ENCODE measurements at places on chromosomes 6 and 20.

DNA sequence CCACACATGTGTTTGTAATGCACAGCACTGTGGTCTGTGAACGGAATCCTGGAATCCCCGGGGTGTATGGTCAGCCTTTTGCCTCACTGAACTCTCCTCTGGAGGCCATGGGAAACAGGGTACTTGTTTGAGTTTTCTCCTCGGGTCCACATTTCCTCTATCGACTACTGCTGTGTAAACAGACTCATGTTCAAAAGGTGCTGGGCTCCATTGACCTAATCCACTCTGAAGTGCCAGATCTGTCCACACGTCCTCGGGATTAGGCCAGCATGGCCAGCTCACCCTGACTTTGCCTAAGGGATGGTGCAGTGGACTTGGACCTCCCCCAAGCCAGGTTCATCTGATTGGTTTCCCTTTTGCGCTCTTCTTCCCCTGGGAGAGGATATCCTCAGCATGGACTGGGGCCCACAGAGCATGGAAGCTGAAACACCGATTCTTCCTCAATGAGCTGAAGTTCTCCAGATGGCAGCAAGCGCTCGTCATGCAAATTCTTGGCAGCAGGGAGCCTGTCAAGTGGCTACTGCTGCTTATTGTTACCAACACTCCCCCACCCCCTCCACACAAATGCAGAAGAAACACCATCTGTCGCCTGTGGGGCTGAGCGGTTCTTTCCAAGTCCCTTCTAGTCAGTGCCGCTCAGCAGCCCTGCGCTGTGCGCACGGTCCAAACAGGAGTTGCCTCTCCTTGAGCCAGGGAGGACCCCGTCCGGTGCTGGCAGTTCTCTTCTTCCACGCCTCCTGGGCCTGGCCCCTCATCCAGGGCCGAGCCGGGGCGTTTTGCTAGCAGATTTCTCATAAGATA lies 292.6 kb upstream of the MARCKS start:
- DNase-seq, result peak; percentile 92

DNA sequence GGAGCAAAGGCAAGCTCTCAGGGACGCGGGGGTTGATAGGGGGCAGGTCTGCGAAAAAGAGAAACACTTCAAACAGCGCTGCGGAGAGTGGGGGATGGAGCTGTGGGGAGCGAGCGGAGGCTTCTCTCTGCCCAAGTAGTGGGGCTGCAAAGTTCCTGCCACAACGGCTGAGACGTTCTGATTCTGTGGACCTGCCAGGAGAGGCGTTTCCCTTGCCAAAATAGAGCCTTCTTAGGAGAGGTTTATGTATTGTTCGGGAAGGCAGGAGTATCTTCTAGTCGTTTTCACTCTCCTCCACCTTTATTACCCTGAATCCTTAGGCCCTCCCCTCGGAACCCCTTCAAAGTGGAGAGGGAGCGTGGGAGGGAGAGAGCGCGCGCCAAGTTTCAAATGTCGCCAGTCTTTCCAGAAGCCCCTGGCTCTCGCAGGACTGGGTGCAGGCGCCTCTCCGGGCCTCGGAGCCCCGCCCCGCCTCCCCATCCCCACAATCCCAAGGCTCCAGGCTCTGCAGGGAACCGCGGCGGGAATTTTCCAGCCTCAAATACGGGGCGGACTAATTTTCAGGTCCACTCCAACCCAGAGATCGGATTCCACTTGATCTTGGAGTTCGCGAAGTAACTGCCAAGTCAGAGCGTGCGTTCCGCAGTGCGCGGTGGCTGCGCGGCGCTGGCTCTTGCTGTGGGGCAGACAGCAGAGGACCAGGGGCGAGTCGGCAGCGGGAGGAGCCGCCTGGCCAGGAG lies 10.0 kb upstream of the POU3F2 start:
- no peak for DNase-seq

DNA sequence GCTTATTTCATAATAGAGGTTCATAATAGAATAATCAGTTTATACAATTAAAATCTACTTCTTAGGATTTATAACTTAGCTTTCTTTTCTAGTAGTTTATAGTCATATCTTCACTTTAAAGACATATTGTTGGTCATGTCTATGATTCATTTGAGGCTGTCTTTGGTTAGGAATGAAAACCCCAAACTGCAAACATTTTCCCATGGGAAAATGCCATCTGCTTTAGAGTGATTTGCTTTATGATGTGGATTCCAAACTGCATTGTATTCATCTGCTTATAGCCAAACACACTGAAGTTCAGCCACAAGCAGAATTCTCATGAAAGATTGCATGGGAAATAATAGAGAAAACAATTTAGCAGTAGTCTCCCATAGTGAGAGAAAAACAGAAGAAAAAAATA lies 128.0 kb downstream of the RFPL4B start:
- DNase-seq, result no peak

- DNase-seq, result no peak
Measured at GRCh38 chr6:21457647-21458046, 135.9 kb upstream of the SOX4 start.

DNA sequence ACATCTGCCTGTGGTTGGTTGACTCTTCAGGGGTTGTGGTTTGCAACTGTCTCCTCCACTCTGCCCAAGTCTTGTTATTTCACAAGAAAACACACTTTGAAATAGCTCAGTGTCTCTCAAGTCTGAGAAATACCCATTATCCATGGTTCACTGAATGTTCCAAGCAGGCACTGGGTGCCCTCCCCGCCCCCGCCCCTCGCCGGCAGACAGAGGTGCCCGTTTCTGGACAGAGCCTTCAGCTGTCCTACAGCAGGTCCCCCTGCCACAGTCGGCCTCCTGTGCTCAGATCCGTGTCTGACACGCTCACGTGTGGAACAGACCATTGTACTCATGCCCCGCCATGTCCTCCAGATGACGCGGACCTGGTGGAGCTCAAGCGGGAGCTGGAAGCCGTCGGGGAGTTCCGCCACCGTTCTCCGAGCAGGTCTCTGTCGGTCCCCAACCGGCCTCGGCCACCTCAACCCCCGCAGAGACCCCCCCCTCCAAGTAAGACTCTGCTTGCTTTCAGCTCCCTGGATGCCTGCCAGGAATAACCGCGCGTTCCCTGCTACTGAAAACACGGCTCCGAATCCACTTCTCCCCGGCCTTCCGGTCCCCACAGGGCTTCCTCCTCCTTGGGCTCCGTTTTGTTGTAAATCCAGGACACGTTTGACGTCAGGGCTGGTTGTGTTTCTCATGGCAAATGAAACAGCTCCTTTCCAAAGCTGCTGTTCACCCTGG lies 81.4 kb downstream of the SERAC1 start:
- no peak for DNase-seq
